ENCODE measurements at places on chromosomes 16 and 17.
A peak's percentile ranks its signal among the peaks of the same experiment; 100 is the strongest.

DNA sequence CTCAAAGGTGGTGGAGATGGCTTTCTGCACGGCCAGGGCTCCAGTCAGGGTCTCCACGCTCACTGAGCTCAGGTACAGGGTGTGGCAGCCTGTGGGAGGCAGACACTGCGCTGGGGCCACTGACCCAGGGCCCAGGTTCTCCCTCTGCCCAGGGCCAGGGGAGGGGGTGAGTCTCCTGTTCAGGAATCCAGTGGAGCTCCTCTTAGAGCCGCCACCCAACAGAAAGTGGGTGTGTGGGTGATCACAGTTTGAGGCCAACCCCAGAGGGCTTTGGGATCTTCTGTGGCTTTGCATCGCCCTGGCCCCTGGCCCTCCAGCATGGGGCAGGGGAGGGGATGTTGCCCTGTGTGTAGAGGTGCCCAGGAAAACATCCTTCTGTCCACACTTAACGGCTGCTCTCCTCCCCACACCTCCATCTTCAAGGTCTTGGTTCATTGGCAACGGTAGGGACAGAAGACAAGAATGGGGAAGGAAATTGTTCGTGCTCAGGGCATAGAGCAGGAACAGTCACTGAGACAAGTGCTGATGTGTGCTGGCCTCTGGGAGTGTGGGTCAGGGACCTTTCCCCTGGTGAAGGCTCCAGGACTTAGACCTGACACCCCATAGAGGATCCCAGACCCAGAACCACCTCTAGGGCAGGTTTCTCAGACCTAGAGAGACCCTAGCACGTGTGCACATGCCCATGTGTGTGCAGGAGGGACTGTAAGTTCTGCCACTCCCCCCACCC is 21.5 kb downstream of the TNS4 start:
- no peak for DNase-seq

DNA sequence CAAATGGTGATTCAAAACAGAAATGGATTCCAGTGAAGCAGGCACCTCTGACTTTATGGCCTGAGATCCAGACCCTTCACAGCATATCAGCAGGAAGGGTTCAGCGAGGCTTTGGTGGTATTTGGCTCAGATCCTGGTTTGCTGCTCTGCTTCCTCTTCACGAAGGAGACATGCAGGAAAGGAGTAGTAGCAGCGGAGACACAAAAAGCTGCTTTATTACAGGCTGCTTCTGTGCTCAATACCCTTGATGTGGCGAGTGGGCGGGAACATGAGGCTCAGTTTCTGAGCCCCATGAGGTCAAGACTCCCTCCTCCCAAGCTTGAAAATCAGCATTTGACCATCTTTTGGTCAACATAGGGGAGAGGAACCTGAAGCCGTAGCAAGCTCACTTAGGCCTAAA is 213.3 kb upstream of the AXIN2 start:
- DNase-seq = no peak

DNA sequence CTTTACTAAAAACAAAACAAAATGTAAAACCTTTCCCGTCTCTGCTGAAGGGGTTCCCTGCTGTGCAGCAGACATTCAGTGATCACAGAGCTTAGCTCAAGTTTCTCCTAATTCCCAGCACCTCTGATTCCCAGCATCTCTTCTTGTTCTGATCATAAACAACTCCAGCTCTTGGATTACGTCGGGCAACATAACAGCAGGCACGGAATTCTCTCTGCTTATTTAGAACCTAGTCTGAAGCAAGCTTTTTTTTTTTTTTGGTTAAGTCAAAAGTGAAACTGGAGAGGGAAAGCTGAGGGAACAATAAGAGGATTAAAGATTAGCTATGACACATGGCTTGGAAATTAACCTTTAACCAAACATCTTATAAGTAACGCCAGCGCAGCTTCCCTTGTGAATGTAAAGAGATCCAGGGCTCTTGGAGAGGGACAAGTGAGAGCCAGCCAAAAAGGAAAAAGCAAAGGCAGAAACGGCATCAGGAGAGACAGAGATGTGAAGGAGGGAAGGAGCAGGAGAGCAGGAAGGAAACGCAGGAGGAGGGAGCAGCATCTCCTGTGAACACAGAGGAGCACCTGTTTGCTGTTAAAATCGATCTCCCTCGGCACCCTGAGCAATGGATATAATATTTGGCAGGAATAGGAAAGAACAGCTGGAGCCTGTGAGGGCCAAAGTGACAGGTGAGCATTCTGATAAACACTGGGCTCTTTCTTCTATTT is at the start of gene BCO1:
TSS of gene BCO1 (plus strand) at position 394 of the 716 bp plus-strand sequence. CDS start at position 614, 220 bp downstream.
- DNase-seq = peak; percentile 63

DNA sequence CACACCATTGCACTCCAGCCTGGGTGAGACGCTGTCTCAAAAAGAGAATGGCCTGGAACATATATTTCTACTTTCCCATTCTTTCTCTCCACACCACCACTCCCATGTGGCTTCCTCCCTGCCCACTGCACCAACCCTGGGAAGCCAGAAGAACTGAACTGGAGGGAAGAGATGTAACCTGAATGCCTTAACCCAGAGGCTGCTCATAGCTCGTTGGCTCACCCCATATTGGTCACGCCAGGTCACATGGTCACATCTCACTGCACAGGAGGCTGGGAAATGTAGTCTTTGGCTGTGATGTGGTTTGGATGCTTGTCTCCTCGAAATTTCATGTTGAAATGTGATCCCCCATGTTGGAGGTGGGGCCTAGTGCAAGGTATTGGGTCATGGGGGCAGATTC is 5.9 kb upstream of the DNAH17 start:
- DNase-seq = no peak

- DNase-seq = no peak
Observed at GRCh38 chr16:2086106-2086742, 38.4 kb downstream of the TSC2 start.

- DNase-seq = no peak
Observed at GRCh38 chr17:68296217-68297191, 5.2 kb downstream of the ARSG start.

DNA sequence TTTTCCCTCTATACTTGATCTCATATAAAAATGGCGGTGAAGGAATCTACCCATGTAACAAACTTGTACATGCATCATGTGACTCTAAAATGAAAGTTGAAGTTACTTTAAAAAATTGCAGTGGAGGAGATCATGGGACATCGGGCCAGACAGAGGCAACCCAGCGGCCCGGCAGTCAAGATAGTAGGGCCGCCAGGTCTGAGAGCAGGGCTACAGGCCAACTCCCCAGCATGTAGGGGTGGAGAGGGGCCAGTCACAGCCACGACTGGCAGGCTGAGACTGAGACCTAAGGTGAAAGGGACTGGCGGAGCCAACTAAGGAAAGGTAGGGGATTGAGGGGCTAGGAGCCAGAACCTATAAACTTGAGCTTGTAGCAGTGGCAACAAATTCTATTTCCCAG is 150.9 kb downstream of the MAP2K6 start:
- DNase-seq = no peak

DNA sequence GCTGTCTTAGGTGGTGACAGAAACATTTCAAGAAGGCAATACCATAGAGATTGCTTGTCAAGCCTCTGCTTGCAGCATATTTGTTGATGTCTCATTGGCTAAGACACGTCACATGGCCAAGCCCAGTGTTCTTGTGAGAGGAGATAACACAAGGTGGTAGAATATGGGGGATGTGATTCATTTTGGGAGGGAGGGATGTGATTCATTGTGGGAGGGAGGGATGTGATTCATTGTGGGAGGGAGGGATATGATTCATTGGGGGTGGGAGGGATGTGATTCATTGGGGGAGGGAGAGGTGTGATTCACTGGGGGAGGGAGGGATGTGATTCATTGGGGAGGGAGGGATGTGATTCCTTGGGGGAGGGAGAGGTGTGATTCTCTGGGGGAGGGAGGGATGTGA is 470.5 kb upstream of the SALL1 start:
- no peak for DNase-seq

DNA sequence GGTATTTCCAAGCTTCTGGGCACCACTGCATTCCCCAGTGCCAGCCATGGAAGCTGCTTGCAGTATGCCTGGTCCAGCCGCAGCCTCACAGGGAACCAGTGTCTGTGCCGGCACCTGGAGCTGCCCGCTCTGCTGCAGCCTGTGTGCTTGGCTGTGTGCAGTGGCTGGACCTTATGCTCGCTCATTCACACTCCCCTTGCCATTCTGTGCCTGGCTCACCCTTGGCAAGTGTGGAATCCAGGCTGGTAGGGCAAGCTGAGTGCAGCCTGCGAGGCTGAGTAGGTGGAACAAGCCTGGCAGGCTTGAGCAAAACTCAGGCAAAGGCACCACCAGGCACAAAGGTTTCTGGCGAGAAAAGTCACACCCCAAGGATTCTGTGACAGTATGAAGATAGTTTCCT is 144.0 kb downstream of the MYO1D start:
- no peak for DNase-seq

DNA sequence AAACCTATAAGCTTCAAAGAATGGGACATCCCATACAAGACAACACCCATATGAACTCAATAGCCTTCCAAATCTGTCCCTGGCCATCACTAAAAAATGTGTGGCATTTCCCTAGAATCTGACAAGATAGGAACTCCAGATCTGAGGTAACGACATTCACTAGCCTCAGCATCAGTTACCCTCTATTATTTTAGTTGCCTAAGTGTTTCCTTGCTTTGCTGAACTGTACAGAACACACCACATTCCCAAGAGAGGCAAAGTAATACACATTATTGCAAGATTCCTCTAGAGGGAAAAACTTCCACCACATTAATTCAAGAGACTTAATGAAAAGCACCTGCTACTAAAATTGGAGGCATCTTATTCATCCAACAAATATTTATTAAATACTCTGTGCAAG is 5.0 kb downstream of the LSM12 start:
- no peak for DNase-seq

GRCh38 chr17:80799538-80800480 is 191.8 kb upstream of the CHMP6 start:
- no peak for DNase-seq

- no peak for DNase-seq
Observed at GRCh38 chr17:32777436-32777835, 99.5 kb downstream of the MYO1D start.

DNA sequence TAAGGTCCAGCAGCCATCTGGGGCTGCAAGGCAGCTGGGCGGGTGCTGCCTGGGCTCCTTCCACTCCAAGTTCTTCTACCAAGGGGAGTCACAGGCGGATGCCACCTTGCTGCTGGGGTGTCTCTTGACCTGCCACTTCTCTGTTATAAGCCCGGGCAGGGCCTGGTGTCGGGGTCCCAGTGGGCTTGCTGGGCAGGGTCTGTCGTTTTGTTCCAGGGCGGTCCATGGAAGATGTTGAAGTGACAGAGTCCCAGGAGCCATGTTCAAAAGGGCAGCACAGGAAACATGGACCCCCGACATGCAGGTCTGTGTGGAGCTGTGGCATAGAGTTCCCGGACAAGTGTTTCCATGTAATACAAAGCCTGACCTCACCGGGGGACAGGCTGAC is 91.1 kb downstream of the TNFRSF13B start:
- no peak for DNase-seq

All from right kidney (tissue), 9 donors.